ENCODE measurements at places on chromosomes 2 and 18.

DNA sequence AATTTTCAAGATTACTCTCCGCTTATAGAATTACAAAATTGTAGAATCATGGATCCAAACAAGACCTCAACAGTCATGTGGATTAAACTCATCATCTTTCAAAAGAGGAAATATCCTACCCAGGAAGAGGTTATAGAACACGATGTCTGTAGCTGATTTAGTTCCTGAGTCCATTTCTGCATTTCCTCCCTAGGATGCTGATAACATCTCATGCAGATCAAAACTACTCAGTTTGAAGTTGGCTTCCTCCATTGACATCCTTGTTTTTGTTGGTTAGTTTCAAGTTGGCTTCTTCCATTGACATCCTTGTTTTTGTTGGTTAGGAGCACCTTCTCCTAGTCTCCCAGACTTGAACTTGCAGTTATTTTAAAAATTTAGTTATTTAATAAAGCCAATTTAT, 147.5 kb downstream of the PARD3B start:
- DNase-seq = no peak

DNA sequence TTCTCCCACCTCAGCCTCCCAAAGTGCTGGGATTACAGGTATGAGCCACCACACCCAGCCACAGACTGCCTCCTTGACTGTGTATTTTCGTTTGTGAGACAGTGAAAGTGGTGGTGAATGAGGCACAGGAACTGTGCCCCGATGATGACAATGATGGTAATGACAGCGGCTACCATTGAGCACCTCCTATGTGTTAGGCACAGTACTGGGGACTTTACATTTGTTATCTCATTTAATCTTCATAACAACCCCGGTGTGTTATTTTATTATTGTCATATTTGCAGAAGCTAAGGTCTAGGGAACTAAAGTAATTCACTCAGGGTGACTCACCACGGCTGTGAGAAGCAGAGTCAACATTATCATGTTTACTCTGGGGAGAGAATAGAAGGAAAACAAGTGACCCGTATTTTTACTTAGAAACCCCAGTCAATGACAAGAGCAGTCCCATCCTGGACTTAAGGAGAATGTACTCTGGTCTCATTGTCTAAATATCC, 77.6 kb upstream of the ALPP start:
- no peak for DNase-seq

DNA sequence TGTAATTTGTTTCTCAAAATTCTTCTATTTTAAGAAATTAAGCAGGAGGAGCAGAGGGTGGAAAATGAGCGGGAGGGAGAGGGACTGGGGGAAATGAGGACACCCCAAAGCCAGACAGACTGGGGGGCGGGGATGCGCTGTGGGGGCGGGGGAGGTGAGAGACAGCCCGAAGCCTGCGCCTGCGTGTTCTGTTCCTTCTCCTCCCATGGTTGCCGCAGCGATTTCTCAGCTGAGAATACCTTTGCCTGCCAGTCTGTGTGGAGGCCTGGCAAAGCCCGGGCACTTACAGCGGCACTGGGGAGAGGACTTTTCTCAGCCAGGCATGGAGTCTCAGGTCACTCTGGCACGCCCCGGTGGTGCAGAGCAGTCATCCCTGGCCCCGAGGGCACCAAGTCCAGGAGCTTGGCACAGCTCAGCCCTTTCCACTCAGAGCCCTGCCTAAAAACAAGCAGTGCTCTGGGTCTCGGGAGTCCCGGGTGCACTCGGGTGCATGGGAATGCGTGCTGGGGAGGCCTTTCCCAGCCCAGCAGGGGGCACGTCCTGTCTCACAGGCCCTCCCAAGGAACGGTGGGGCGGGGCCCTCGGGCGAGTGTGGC, 289.3 kb upstream of the HS6ST1 start:
- no peak for DNase-seq

DNA sequence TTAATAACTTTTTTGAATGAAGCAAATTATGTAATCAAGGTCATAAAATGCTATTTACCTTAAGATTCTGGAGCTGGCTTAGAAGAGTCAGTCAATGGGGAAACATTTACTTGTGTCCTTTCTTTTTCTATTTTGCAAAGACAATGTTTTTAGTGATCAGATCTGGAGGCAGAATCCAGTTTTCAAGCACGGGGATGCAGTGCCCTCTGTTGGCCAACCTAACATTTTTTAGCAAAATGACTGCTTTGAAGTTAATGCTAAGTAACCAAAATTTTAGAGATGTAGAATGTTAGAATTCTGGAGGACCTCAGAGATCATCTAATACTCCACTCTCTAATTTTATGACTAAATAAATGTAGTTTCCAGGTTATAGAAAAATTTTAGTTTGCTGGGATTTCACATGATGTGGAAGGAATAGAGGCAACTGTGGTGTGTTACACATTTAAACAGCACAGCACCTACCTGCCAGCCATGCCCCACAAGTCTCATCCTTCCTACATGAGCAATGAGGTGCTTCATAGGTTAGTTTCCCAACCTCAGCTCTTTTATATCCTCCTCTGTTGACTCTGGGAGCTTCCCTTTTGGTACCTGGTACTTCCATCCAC, 23.6 kb upstream of the SLC9A4 start:
- DNase-seq = no peak
